ENCODE measurements at places on chromosomes 2 and 18.

DNA sequence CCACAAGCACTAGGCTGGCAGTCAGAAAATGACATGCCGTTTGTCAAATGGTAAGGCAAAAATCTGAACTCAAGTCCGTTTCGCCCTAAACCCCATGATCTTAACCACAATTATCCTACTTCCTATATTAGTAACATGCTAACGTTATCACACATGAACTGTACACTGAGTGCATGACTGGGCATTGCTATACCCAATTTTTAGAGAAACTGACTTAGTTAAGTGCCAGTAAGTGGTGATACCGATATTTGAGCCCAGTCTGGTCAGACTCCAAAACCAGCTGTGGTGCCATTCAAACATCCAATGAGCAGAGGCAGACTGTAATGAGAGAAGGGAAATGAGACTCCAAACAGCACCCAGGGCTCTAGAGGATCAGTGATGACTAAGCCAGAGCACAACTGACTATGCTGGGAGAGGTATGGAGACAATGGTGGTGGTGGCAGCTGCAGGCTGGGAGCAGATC lies 311.7 kb upstream of the PKDCC start:
- DNase-seq = no peak

DNA sequence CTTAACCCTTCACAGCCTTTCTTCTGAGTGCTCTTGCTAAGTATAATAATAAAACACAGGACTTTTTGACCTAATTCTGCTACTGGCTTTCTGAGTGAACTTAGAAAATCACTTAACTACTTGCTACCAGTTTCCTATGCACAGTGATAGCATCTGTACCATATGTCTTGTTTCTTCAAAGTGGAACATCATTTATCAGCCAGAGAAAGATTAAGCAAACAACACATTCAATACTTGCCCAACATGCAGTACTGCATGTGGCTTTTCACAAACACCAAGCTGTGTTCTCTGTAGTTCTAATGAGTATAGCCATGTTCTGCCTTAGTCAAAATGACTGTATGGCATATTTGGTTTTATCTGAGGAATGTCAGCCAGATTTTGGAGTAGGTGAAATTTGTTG lies 1286.6 kb upstream of the ZEB2 start:
- no peak for DNase-seq

GRCh38 chr18:9048808-9049494 lies 53.5 kb upstream of the NDUFV2 start:
- DNase-seq = no peak

- DNase-seq = no peak
These were observed 409.0 kb downstream of the XIRP2 start for GRCh38 chr2:167297292-167297691.

DNA sequence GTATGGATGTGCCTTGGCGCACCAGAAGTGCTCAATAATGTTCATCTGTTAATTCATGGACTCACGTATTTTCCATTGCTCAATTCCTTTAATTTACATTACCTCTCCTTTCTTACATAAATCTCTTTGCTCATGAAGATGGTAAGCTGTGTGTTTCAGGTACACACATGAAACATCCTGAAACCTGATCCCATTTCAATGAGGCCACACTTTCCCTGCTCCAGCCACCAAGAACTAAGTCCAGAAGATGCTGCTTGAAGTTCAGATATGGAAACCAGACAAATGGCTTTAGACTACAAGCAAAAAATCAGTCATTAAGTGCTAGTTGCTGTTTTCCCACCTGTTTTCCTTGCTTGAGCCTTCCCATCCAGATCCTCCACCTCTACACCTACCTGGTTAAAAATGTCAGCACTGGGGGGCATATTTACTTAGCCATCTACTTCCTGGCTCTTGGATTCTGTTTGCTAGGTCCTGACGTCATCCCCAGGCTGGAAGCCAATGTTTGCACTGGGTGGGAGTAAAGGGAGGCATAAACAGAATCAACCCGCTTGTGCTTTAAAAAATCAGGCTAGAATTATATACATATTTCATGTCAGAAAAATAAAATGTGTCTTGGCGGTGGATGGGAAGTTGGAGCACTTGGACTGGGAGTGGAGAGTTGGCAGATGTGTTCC lies 309.7 kb downstream of the OSR1 start:
- DNase-seq = peak; percentile 45

- DNase-seq = no peak
These were observed 20.0 kb upstream of the SERPINB2 start for GRCh38 chr18:63867368-63868125.

- peak; percentile 65 for DNase-seq
These were observed 183.4 kb downstream of the MYO3B start for GRCh38 chr2:170361090-170361936.

- DNase-seq = peak; percentile 44
These were observed 599 bp downstream of the ADAM23 start for GRCh38 chr2:206443735-206444527.

DNA sequence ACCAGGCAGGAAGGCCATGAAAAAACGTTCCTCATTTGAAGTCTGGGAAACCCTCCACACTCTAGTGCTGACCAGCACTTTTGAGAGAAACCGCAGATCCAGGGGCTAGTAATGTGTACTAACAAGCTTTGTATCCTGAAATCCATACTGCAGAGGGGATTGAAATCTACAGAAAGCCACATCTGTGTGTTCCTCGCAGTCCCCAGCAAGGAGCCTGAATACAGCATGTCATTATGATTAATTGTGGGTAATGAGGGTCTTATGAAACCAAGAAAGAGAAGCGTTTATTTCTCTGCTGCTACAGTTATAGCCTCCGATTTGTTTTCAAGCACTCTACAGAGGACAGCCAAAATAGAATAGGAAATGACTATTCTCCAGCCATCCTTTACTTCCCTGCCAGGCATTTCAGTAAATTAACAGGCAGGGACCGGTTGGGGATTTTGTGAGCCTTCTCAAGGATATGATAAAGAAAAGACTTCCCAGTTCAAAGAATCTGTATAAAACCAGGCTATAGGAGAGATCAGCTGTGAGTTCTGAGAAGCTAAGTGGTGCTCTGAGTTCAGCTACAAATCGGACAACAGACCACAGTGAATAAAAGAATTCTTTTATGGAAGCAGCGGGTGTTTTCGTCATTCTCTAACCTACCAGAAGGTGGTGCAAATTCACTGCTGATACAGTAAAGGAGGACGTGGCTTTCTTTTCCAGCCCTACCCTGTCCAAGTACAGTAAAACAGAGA lies 133.4 kb downstream of the INSIG2 start:
- peak; percentile 82 for DNase-seq

DNA sequence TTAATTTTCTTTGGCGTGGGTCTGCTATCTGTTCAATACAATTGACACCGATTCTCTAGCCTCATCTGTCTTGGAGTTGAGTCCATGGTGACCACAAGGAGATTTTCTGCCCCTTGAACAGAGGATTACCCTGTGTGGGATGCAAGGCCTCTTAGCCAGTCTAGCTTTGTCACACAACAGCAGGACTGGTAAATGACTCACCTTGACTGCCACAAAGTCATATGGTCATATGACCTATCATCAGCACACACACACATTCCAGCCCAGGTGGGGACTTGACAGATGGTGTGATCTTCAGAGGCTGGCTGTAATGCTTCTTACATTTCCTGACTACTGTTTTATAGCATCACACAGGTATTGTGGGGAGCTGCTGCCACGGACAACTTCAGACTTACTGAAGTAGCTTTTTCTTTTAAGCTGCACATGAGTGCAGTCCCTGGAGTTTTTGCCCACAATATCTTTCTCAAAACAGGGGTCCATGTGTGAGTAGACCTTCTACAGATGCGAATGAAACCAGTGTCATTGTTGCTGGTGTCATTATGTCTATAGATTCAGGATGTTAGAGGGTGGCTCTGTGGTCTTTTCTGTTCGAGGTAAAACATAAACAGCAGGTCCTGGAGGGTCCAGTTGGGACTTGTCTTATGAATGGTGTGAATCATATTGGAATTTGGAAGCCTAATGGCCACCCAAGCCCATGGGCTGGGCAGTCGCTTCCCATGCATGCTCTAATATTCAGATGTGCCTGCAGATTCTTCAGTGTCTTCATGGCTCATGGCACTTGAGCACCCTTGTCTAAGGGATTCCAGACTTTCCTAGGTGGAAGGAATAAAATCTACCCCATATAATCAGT lies 18.6 kb upstream of the ACOXL start:
- no peak for DNase-seq

DNA sequence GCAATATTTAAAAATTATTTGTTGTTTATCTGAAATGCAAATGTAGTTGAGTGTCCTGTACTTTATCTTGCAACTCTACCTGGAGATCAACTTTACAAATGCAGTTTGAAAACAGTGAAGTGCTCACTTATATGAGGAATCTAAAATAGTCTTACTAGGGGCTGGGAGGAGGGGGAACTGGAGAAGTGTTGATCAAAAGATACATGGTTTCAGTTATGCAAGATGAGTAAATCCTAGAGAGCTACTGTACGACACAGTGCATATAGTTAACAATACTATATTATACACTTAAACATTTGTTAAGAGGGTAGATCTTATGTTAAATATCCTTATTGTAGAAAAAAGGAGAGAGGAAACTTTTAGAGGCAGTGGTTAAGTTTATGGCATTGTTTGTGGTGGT lies 241.9 kb downstream of the BCL11A start:
- no peak for DNase-seq

DNA sequence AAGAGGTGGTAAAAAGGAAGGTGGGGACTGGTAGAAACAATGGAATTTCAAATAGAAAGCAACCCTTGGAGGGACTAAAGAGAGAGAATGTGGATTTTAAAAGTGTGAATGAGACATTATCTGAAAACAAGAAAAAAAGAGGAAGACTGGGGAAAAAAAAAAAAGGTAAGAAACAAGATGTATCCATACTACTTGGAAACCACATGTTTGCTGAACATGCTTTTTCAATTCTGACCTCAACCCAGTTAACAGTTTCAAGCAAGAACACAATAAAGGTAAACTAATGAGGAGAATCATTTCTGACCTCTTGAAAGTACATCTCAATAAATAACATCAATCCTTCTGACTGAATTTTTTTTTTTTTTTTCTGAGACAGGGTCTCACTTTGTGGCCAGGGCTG lies 2.6 kb downstream of the FARSB start:
- DNase-seq = no peak

GRCh38 chr2:195613922-195614321 lies 43.1 kb upstream of the SLC39A10 start:
- DNase-seq = peak; percentile 89

- DNase-seq = no peak
These were observed 3.0 kb downstream of the FEV start for GRCh38 chr2:218981881-218982585.

All from cardiac fibroblast (primary cell).